ENCODE measurements at places on chromosomes 4 and X.

GRCh38 chr4:856225-856901, 30.4 kb upstream of the CPLX1 start:
- DNase-seq: no peak

DNA sequence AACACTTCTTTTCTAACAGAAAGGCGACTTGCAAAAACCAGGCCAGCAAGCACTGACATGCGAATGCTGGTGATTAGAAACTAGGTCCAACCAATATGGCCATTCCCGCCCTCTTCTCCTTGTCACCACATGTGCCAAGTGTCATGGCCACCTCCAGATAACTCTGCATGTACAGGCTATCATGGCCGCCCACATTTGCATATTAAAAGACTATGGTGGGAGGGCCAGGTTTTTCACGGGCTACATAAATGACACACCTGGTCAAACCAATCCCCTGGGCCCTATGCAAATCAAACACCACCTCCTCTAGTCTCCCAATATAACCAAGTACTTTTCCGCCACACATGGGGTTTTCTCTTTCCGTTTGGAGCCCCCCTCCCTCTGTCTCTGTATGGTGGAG, 40.1 kb downstream of the NUDT11 start:
- no peak for DNase-seq

GRCh38 chr4:32429151-32429550, 1709.0 kb downstream of the PCDH7 start:
- DNase-seq: no peak

DNA sequence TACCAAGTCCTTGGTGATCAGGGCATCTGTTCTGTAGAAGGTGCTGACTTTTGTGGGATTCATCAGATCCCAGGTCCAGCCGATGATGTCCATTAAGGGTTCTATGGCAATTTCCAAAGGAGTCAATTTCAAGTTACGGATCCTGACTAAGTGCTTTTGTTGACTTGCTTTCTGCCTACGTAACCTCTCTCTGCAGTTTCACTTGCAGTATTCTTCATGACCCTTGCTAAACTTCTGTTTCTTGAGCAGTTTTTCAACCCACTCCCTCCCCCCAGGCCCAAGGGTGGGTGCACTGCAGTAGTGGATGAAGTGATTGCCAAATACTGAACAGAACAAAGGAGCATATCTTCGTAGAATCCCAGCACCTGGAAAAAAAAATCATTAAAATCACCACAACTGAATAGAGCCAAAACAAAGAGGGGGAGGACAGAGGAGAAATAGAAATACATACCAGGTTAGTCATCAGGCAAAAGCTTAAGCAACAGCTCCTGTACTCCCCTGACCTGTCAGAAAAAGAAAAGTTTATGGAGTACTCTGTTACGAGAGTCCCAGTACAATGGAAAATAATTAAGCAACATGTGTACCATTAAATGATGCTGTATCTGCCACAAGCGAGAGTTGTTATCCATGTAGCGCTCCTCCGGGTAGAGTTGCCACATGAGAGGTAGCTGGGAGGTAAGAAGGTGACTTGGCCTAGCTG, 5.8 kb downstream of the CMC4 start:
- DNase-seq: no peak

DNA sequence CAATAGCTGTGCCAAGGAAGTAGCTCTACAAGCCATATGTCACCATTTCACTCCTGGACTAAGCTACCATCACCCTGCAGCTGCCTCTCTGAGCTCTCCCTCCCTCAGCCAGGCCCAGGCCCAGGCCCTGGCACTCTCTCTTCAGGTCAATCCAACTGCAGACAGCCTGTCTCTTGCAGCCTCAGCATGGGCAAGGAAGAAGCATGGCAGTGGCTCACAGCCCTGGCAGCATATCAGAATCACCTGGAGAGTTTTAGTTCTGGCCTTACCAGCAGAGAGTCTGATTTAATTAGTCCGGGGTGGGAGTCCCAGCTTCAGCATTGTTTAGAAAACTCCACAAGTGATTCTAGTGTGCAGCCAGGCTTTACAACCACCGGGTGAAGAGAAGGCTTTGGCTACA, 31.5 kb downstream of the NALF2 start:
- no peak for DNase-seq

GRCh38 chrX:46599051-46599560, 25.5 kb downstream of the CHST7 start:
- no peak for DNase-seq

All from cerebellar nuclear complex (tissue), 1 donor.